Pericardium fibroblast (primary cell): ENCODE measurements at places on chromosomes 2 and 18. TPM values are rescaled to one million over a fixed set of nuclear protein-coding genes. Genes with fewer than 3 reads are reported as not detected.

The SP100 gene
- 54.6 and 66.1 TPM in 2 replicates for total RNA-seq

The RTP5 gene
- not detected in 2 replicates for total RNA-seq

The MAP3K19 gene
- not detected in 2 replicates for total RNA-seq

The IL36A gene
- not detected in 2 replicates for total RNA-seq

The NT5DC4 gene
- not detected in 2 replicates for total RNA-seq

The AGAP1 gene
- 11.7 and 16.3 TPM in 2 replicates for total RNA-seq

The DES gene
- total RNA-seq = 98.0 and 165 TPM in 2 replicates

The WNT6 gene
- not detected in 2 replicates for total RNA-seq

The CAPN10 gene
- total RNA-seq = 13.7 and 13.9 TPM in 2 replicates

The MTERF4 gene
- 17.3 and 17.4 TPM in 2 replicates for total RNA-seq

The ROCK1 gene
- total RNA-seq = 20.6 and 32.1 TPM in 2 replicates

The TBR1 gene
- not detected in 2 replicates for total RNA-seq

The HRH4 gene
- not detected in 2 replicates for total RNA-seq

The DSG1 gene
- not detected in 2 replicates for total RNA-seq

The STK17B gene
- 16.7 and 24.5 TPM in 2 replicates for total RNA-seq

The ZNF396 gene
- 1.0 and 1.4 TPM in 2 replicates for total RNA-seq

The ACVR1C gene
- 0.09 TPM in 1 of 2 replicates, not detected in the other for total RNA-seq

The MXD1 gene
- 4.8 and 6.0 TPM in 2 replicates for total RNA-seq

The CD8B gene
- not detected in 2 replicates for total RNA-seq

The DSG2 gene
- 1.4 and 10.0 TPM in 2 replicates for total RNA-seq

The LHCGR gene
- total RNA-seq = not detected in 2 replicates

The SCN3A gene
- total RNA-seq = not detected in 2 replicates

The OTOS gene
- not detected in 2 replicates for total RNA-seq
